Activated naive CD4-positive, alpha-beta T cell treated with anti-CD3 and anti-CD28 coated beads for 36 hours (primary cell): ENCODE measurements at places on chromosomes 4 and X.

GRCh38 chr4:38523524-38524448, 140.2 kb upstream of the KLF3 start:
- DNase-seq = peak; percentile 59

DNA sequence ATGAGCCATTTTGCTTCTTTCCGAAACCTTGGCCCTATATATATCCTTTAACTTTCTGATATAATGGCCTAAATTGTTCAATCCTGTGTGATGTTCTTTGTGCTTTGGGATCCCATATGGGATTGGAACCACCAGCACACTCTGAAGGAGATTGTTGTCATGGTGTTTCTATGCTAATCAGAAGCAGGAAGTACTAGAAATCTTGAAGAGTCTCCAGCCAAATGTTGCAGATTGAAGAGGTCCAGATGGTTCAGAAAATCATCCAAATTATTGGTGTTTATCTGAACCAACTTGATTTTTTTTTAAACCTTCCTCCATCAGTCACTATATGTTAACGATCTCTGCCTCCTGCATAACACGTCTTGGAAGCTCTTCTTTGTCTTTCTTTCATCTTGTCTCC, 72.8 kb downstream of the KIT start:
- no peak for DNase-seq

GRCh38 chrX:130857207-130857606, 45.8 kb downstream of the ENOX2 start:
- peak; percentile 19 for DNase-seq

GRCh38 chr4:1029529-1029928, 18.1 kb downstream of the FGFRL1 start:
- no peak for DNase-seq

DNA sequence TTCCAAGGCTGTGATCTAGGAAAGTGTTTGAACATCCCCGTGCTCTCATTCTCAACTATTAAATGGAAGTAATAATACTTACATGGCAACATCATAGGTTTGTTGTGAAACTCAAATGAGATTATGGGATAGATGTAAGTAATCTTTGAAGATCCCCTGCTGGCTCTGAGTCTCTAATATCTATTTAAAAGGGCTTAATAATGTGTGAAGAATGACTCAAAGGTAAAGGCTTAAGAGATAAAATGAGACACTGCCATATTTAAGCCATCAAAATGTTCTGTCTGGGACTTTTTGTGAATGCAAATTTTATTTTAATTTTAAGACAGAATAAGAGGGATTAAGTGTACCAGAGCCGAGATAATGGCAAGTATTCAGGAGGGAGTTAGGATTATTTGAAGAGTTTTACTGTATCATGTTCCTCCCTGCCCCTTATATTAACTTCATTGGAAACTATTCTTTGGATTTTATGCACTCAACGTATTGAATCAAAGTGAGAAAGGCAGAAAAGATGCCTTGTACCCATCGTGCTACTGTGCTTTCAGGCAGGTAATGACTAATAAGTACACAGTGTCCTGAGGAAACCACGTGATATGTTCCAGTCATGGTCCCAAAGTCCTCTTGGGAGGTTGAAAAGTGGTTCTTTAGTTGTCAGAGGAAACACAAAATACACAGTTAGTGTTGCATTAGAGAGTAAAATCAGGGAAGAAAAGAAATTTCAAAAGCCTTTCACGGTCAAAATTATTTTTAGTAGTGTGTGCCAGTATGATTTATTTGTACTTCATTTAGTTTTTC, 192.4 kb downstream of the RBM46 start:
- no peak for DNase-seq

- DNase-seq = no peak
Measured at GRCh38 chr4:1598206-1599025, 85.7 kb downstream of the FAM53A start.

- no peak for DNase-seq
Measured at GRCh38 chrX:139692506-139692849, 15.5 kb downstream of the MCF2 start.

- no peak for DNase-seq
Measured at GRCh38 chr4:88757776-88758175, 60.1 kb upstream of the NAP1L5 start.

GRCh38 chr4:8766610-8767009, 105.0 kb downstream of the HMX1 start:
- no peak for DNase-seq

DNA sequence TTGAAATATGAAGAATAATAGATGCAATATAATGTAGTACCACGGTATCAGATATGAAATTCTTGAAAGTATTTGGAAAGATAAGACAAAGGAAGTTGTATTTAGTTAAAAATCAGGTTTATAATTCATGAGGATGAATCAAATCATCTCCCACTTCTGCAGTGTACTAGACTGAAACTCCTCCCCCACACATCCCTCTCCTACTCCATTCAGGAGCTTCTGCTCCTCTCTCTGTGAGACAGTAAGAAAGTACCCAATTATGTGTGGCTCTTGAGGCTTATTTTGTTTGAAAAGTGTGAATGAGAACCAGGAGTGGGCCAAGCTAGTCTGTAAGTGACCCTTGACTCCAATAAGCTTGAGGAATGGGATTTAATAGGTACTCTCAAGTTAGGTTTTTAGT, 9.5 kb downstream of the SLAIN2 start:
- DNase-seq = no peak

- DNase-seq = peak; percentile 12
Measured at GRCh38 chrX:24241822-24242648, 71.8 kb downstream of the SUPT20HL2 start.

GRCh38 chrX:74923942-74924448, 1.3 kb downstream of the NEXMIF start:
- peak; percentile 45 for DNase-seq

- DNase-seq = no peak
Measured at GRCh38 chrX:56761167-56761566, 32.1 kb downstream of the NBDY start.

DNA sequence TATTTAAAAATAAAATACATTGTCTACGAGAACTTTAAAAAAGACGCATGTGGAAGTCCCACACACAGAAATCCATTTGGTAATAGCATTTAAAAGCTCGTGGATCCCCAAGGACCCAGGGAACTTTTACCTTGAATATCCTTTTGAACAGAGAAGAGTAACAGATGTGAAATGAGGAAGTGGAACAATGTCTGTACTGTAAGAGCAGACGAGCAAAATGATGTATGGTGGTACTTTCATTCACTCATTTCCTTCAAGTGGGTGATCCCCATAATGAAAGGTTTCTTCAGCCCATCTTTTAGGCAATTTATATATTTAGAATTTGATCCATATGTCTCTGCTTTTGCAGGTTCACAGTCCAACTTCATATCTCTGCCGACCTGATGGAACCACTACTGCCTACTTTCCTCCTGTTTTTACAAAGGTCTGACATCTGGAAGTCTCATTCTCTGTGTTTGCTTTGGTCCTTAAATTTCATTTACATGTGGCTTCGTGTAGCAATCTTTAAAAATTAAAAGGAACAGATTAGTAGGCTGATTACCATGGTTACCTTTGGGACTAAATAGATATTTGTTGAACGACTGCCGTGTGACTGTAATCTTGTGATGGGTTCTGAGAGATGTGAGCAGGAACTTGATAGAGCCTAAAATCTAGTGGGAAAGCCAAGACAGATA, 188.4 kb downstream of the PALLD start:
- no peak for DNase-seq

- DNase-seq = no peak
Measured at GRCh38 chr4:172721659-172722058, 447.0 kb upstream of the GALNT7 start.

DNA sequence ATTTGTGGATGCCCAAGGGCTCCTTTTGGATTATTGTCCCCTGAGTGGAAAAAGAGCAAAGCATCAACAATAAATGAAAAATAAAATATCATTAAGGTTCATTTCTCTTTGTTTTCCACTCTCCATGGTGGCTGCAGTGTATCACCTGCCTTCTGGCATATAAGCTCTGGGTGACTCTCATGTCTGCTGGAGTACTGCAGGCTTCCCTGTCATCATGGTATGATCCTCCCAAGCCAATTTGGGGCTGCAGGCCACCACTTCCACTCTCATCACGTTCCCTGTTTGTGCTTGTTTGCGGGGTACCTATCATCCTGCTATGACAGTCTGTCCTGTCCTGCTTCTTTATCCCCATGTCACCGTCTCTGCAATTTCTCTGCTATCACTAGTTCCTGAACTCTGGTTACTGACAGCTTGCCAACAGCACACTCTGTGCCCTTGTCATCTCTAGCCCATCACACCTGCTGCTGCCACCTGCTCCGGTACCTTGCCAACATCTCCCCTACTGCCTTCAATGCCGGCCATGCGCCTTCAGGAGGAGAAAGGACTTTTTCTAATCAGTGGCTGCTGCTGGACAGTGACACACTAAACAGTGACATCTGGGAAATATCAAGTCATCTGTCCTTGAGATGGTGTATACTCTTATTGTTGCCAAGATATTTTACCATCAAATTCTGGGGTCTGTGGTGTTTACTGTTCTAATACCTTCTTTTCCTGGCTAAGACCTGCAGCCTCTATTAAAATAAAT, 23.0 kb upstream of the FGF5 start:
- DNase-seq = no peak

GRCh38 chr4:99934891-99935290, 11.5 kb downstream of the DNAJB14 start:
- DNase-seq = no peak

- DNase-seq = no peak
Measured at GRCh38 chr4:63063760-63064159, 1345.5 kb downstream of the TECRL start.

- no peak for DNase-seq
Measured at GRCh38 chrX:154116426-154117211, 19.1 kb upstream of the MECP2 start.

DNA sequence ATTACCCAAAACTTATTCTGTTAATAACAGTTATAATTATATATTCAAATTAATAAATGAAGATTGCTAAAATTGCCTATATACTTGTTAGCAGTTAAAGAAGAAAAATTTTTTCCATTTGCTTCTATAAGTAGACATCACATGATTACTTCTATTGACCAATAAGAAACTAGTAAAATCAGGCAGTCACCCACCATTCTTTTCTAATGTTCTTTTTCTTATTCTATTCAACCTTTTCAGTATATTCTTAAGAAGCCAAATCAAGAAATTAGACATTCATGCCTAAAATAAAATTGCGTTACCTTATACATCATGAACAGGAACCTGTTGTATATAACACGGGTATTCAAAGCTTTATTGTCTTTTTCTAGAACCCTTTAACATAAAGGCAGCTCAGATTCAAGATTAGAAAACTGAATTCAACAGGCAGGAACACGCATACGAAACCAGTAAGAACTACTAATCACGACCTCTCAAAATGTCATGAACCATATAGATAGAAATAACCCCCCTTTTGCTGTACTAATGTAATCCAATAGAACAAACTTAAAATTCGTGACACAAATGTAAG, 568.1 kb upstream of the DIPK2B start:
- no peak for DNase-seq

- no peak for DNase-seq
Measured at GRCh38 chrX:22323541-22323940, 50.8 kb downstream of the CBLL2 start.

DNA sequence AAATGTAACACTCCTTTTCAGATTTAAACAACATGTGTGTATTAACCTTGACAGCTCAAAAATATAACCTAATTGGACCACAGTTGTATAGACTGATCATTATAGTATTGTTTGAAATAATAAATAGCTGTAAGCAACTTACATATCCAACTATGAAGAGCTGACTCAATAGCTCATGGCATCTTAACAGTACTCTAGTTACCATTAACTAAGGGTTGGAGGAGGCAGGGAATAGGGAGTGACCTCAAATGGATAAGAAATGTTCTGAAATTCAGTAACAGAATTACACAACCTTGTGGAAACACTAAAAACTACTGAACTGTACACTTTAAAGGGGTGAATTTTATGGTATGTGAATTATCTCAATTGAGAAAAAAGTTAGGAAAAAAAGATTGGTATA, 136.5 kb upstream of the CPEB2 start:
- no peak for DNase-seq

- DNase-seq = peak; percentile 71
Measured at GRCh38 chrX:149871940-149872339, 9.0 kb upstream of the MAGEA8 start.

DNA sequence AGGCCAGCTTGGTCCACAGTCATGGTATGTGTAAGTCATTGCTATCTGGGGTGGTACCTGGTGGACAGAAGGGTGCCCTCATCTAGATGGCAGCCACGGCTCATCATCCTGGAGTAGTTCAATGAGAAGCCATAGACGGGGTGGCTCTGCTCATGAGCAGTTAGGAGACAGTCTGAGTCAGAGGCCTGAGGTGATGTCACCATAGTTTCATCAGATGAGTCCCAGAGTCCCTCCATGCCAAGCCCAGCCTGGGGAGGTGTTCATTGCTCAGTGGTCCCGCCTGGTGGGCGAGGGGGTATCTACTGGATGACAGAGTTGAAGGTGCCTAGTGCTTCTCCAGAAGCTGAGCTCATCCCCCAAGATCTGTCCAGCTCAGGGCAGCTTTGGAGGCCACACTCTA, 49.8 kb downstream of the DLG3 start:
- no peak for DNase-seq

GRCh38 chr4:101670897-101671296, 119.6 kb upstream of the BANK1 start:
- DNase-seq = no peak

DNA sequence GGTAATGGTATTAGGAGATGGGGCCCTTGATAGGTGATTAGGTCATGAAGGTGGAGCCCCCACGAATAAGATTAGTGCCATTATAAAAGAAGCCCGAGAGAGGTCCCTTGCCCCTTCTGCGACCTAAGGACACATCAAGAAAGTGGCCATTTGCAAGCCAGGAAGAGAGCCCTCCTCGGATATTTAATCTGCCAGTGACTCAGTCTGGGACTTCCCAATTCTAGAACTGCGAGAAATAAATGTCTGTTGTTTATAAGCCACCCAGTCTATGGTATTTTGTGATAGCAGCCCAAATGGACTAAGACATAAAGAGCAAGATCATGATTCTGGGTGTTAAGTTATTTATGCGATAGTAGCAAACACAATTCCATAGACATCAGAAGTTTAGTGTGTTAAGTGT, 192.2 kb downstream of the LDB2 start:
- DNase-seq = no peak

GRCh38 chrX:103616676-103617186, 9.0 kb downstream of the TCEAL3 start:
- no peak for DNase-seq

- no peak for DNase-seq
Measured at GRCh38 chr4:52618795-52619590, 40.1 kb downstream of the USP46 start.

DNA sequence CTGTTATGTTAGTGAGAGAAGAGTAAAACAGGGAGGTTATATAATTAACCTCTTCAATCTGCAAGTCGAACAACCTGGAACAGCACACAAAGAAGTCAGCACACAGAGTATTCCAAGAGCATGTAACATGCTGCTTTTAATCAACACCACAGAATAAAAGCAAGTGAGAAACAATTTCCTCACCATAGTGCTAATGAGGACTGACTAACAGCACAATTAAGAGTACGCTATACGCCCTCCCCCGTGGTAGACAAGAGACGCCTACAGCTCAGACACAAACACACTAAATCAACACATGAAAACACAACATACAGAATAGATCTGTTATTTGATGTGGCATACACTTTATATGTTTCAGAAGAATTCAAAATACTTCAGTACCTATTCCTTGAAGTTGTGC, 103.0 kb downstream of the PPP3CA start:
- no peak for DNase-seq

GRCh38 chr4:172202480-172203076, 389.4 kb downstream of the GALNTL6 start:
- no peak for DNase-seq

- peak; percentile 15 for DNase-seq
Measured at GRCh38 chr4:152374606-152375285, 161.1 kb downstream of the FBXW7 start.
